ENCODE measurements at places on chromosomes 4 and X.

GRCh38 chr4:38099908-38100407, 139.8 kb downstream of the PTTG2 start:
- no peak for DNase-seq

GRCh38 chr4:139188648-139189416, 11.8 kb upstream of the ELF2 start:
- no peak for DNase-seq

- DNase-seq: no peak
Observed at GRCh38 chr4:38080061-38080974, 120.1 kb downstream of the PTTG2 start.

GRCh38 chrX:41245641-41246040, 88.3 kb upstream of the DDX3X start:
- no peak for DNase-seq

- no peak for DNase-seq
Observed at GRCh38 chrX:112081781-112082652, 559 bp downstream of the TRPC5 start.

GRCh38 chrX:13476384-13476783, 93.0 kb upstream of the EGFL6 start:
- DNase-seq: no peak

- no peak for DNase-seq
Observed at GRCh38 chr4:41106081-41106480, 108.3 kb downstream of the APBB2 start.

DNA sequence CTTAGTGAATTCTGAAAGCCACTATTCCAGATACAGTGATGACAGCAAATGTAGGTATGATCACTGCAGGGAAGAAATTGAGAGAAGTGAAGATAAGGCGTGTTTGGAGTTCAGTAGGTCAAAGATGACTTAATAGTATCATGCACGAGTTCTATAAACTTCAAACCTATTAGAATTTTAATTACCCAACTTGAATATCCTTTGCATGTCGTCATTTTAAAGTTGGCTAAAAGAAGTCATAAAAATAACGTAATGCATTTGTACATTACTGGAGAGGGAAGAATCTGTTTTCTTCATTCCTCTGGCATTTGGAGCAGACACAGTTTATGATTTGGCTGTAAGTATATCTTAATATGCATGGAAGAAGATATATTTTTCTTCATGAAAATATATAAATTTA, 68.6 kb upstream of the MXRA5 start:
- no peak for DNase-seq

GRCh38 chr4:185068837-185069236, 50.5 kb downstream of the HELT start:
- no peak for DNase-seq

DNA sequence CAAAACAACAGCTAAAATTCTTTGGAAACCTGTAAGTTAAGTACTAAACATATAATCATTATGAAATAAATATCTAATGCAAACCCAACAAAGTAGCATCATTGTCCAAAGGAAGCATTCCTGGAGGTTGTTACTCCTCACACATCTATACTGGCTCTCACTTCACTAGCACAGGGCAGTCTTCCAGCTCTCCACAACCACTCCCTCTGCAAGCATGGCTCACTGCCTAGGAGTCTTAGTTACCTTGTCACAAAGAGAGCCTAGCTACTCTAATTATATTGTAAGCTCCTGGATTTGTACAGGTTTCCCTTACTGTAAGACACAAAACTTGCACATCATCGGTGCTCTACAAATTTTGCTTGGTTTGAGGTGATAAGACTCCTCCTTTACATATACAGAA, 76.1 kb downstream of the AMMECR1 start:
- no peak for DNase-seq

DNA sequence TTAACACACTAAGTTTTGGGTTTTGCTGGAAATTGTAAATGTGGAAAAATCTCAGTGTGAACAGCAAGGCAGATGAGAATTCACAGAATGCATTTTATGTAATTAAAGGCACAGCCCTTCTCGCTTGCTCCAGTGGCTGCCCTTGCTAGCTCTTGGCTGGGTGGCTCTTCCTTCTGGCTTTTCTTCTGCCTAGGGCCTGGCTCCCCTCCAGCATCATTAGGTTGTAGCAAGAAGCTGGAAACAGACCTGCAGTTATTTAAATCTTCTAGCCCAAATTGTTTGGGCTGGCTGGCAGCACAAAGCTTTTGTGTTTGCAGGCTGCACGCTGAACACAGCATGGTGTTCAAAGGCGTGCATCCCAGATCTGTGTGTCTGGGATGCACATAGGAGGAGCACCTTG, 56.5 kb downstream of the LIMCH1 start:
- peak; percentile 15 for DNase-seq

- DNase-seq: peak; percentile 86
Observed at GRCh38 chr4:87838890-87839591, 6.3 kb downstream of the MEPE start.

All from hippocampal formation (tissue), 2 donors.